ENCODE measurements at places on chromosomes 3 and 15. TPM values are rescaled to one million over a fixed set of nuclear protein-coding genes. Genes with fewer than 3 reads are reported as not detected.

GRCh38 chr3:97835761-97836160 is 13.9 kb downstream of the CRYBG3 start:
- DNase-seq: no peak

DNA sequence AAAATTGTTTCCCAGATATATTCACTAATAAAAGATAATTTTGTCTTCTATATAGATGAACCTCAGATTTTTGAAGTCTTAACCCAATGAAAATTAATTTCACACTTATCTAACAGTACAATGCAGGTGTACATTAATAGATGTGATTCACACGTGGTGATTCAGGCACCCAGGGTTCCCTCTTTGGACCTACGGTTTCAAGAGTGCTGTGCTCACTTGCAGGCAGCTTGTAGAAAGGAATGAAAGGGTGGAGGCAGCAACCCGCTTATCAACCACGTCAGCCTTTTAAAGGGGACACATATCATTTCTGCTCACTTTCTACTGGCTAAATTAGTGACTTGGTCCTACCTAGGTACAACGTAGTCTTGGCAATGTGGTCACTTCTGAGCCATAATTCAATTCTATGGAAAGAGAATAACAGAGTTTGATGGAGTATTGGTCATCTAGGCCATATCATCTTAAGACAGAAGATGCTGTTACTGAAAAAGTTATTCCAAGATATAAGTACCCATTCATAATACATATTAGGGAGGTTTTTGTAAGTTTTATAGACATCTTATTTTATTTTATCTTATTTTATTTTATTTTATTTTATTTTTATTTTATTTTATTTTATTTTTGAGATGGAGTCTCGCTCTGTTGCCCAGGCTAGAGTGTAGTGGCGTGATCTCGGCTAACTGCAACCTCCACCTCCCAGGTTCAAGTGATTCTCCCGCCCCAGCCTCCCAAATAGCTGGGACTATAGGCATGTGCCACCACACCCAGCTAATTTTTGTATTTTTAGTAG is 37.9 kb downstream of the ACP3 start:
- DNase-seq: no peak

- no peak for DNase-seq
These were observed 79.1 kb upstream of the MEF2A start for GRCh38 chr15:99486371-99487336.

DNA sequence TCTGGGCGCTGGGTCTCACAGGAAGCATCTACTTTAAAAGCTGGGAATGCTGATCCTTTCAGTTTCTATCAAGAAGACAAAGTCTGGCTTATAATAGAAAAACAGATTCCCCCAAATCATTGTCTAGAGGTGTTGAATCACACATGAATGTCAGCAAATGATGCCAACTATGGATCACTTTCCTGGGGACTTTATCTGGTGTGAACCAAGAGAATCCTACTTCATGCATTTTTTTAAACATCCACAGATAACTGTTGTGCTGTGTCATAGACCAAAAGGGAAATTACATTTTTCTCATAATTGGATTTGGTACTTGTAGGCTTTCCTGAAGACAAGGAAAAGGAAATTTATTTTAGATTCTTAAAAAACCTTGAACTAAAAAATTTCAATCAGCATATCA is 132.7 kb downstream of the CD47 start:
- DNase-seq: no peak

DNA sequence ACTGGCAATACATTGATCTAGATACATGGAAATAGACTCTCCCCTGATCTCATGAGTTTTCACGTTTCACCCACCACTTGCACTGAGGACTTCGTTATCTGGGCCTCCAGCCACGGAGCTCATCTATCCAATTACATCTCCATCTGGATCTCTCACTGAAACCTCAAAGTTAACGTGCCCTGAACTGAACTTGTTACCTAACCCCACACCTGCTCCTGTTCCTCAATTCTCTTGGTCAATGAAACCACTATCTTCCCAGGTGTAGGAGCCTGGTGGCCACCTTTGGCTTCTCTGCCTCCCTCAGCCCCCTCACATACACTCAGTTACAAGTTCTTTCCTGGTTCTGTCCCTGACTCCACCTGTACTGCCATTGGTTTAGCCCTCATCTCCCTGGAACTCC is 9.7 kb downstream of the DGKG start:
- no peak for DNase-seq

- DNase-seq: no peak
These were observed 117.3 kb downstream of the RPL22L1 start for GRCh38 chr3:170752571-170753155.

GRCh38 chr15:29776859-29777258 is 45.4 kb downstream of the TJP1 start:
- no peak for DNase-seq

DNA sequence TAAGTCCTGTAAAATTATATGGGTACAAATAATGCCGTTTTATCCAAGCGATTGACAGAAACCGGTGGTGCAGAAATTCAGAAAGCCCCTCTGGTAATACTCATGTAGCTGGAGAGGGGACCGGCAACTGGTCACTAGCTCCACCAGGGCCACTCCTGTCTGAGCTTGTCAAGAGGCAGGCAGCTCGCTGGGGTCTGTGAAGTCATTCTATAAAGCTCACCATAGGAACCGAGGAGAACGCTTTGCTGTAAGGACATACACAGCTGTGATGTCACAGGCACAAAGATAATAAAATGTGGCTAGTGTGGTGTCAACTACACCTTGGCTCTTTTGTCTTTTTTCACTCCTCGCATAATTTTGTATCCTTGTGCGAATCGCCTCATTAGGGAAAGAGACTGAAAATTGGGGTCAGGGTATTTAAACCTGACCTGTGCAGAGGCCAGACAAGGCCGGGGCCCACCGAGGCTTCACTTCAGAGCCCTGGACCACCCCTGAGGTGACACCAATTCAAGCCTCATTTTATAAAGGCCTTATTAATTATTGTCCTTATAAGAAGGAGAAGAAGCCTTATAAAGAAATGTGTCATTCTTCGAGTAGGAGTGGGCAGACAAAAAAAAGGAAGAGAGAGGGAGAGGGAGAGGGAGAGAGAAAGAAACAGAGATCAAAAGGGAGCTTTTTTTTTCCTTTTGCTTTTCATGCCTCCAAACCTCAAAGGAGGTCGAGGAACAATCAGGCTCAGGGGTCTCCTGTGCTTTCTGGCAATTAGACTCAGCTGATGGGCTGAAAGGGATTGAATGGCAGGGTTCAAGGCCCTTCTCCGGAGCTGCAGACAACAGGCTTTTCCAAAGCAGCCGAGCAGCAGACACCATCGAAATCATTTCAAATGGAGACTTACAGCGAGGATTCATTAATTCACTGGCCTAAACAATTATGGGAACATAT is 813.3 kb upstream of the ARRDC4 start:
- DNase-seq: no peak

DNA sequence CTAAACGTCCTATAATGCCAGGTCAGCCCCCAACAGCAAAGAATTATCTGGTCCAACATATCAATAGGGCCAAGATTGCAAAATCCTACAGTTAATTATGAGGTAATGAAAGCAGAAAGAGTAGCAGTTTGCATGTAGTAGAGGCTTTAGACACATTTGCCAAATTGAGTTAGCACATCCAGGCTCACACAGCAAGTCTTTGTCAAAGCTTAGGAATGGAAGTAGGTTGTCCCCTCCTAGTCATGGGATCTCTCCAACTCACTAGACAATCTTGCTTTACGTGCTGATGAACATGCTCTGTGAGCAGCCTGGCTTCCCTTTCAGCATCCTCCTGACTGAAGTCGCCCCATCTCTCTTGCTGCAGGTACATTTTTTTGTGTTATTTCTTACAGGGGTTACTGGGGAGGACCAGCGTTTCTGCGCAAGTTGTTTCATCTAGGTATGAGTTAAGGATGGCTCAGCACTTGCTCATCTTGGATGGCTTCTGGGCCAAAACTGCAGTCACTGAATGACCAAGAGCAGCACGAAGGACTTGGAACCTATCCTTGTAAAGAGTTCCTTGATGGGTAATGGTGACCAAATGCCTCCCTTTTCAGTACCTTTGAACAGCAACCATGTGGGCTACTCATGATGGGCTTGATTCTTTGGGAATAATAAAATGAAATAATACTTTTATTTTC is 55.9 kb downstream of the SQOR start:
- DNase-seq: no peak

DNA sequence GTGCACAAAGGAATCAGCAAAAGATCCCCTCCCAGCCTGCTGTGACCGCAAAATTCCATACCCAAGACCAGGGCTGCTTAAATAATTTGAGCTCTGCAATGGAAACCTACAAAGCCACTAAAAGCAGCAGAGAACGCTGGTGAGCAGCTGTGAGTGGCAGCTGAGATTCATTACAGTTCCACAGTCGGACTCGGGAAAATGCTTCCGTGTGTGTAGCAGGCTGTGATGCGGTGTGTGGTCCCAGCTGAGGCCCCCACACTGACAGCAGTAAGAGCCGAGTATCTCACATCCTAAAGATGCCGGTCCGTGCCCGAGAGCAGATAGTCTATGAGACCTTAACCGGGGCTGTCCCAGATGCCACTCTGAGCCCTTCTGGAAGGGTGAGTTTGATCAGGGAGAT is 37.4 kb downstream of the TM2D3 start:
- no peak for DNase-seq

The UBA5 gene
- polyA plus RNA-seq: 85.4 TPM

The SGO1 gene
- polyA plus RNA-seq: 14.1 TPM

The OIP5 gene
- 12.5 TPM for polyA plus RNA-seq

All from left kidney (tissue), 8 donors.